ENCODE measurements at places on chromosomes 6 and 20.

- no peak for DNase-seq
These were observed 21.3 kb downstream of the RNF217 start for GRCh38 chr6:124983383-124984083.

GRCh38 chr20:47825011-47825762 is 39.9 kb upstream of the SULF2 start:
- DNase-seq = no peak

GRCh38 chr6:678520-678919 is 14.4 kb downstream of the EXOC2 start:
- DNase-seq = no peak

- DNase-seq = no peak
These were observed 19.7 kb upstream of the GSTA4 start for GRCh38 chr6:53014744-53015143.

GRCh38 chr6:56772737-56773184 is 130.1 kb upstream of the DST start:
- DNase-seq = peak; percentile 89

DNA sequence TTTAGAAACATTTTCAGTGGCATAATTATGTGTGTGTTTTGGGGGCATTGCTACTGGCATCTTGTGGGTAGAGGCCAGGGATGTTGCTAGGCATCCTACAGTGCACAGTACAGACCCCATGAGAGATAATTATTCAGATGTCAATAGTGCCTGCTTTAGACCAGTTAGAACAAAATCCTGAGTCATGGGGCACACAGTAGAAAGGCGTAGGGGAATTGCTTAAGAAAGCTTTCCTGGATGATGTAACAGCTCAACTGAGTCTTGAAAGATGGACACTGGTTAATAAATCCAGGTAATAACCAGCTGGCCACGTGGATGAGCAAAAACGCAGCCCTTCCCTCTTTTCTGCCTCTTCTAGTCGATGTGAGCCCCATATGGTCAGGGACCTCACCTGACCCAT is 51.1 kb downstream of the KCNB1 start:
- no peak for DNase-seq

- DNase-seq = no peak
These were observed 46.9 kb downstream of the PDYN start for GRCh38 chr20:1946762-1947534.

- DNase-seq = no peak
These were observed 142.9 kb upstream of the SALL4 start for GRCh38 chr20:51945177-51945576.

DNA sequence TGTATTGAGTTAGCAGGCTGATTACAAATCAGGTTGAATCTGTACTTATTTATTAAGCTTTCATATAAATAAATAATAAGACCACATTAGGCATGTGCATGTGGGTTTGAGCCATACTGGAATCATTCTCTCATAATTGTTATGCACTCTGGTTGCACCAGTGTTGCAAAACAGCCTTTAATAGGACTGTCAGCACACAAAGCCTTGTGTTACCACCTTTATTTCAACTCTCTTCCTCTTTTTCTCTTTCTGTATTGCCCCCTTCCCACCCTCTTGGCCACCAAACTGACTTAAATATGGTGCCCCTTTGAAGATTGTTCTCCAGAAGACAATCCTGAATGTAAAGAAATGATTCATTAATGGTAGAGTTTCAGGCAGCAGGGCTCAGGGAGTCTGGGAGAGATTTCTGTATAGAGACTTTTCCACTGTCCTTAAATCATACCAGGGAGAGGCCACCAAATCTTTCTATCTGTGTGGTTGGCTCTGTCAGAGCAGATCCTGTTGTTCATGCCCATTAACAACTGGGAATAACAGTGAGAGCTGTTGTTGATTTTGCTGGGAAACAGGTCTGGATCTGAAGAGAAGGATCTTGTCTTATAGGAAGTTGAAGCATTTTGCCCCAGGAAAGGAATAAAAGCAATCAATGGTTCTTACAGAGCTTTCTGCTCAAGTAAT is 131.6 kb upstream of the SOX4 start:
- no peak for DNase-seq

DNA sequence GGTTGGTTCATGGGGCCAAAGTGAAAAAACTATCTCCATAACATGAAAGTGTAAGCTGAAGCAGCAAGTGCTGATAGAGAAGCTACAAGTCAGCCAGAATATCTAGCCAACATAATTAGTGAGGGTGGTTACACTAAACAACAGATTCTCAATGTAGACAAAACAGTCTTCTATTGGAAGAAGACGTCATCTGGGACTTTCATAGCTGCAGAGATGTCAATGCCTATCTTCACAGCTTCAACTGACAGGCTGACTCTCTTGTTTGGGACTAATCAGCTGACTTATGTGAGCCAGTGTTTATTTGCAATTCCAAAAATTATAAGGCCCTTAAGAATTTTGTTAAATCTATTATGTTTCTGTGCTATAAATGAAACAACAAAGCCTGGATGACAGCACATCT is 63.2 kb downstream of the GMDS start:
- DNase-seq = no peak

DNA sequence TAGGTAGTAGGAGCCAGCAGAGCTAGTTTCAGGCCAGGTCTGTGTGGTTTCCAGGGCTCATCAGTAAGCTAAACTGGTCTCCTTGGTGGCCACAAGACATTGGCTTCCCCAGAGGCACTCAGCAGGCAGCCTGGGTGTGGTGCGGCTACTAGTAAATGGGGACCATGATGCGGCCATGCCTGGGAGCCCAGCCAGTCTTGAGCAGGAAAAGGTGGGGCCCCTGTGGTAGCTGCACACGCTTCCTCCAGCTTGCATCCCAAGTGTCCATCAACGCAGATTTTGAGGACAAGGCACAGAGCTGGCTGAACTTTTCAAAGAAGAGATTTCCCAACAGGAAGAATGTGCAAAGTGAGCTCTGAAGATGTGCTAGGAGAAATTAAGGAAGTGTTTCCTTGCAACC is 107.4 kb upstream of the NAA20 start:
- DNase-seq = no peak

GRCh38 chr20:57040924-57041323 is 225.5 kb downstream of the BMP7 start:
- DNase-seq = peak; percentile 55

- peak; percentile 87 for DNase-seq
These were observed at the start of gene KIF16B for GRCh38 chr20:16573001-16573965. Gene KIF16B, minus strand, starts transcription at chr20:16573448. Its CDS starts 173 bp downstream, at chr20:16573275.

DNA sequence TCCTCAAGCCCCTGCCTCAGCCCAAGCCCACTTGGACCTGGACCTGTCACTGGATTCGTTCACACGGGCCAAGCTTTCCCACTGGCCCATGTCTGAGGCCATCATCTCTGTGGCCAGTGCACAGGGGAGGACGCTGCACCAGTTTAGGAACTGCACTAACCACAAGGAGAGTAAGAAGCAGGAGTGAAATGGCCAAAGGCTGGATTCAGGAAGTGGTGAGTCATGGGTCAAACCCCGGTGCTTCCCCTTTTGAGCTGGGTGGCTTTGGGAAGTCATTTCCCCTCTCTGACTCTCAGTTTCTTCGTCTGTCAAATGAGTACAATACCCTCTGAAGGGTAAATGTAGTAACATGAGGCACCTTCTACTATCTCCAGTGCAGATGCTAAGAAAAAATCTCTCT is 87.9 kb downstream of the CD40 start:
- DNase-seq = peak; percentile 11

DNA sequence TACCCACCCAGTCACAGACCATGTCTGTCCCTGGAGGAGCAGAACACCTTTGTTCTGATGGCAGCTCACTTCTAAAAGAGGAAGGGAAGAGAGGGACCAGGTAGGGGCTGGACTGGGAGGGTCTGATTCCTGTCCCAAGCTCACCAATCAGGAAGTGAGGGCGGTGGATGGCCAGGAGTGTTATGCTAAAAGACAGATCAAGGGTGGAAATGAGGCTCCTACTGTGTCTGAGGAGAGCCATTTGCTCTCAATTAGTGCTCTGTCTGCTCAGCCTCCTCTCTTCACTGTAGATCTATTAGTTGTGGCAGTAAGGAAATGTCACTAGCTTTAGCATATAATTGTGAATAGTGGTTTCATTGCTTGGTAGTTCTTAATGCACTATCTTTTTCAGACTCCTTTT is 72.5 kb downstream of the ARMC2 start:
- DNase-seq = no peak

DNA sequence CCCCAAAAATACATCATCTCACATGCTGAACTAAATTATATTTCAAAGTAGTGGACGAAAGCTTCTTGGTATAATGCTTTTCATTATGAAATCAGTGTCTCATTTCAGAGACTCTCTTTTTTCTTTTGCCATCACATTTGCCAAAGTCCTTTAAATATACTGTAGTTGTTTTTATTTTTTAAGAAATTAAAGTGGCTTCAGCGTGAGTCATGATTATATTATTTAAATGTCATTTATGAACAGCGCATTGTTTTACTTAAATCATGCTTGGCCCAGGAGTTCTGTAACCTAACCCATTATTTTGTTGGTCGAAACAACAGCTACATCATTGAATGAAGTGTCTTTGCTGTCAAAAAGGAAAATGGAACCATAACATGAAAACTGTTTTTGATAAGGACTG is 100.9 kb downstream of the CD109 start:
- no peak for DNase-seq

- no peak for DNase-seq
These were observed 158.0 kb downstream of the PHF3 start for GRCh38 chr6:63793465-63794137.

DNA sequence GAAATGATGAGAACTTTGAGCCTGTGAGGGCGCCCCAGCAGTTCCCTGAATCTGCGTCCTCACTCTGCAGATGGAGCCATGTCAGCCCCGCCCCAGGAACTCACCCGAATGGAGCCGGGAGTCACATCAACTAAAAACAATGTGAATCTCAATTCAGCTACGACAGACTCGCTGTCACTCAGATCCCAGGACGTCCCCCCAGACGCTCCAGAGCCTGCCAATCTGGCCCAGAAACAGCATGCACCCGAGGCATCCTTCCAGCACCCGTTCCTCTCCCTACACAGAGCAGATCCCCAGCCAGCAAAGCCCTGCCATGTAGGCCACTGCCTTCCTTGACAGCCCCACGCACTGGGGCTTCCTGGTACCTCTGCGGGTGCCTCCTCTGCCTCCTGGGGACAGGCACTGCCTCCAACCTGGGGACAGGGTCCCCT is 248.0 kb downstream of the TTLL2 start:
- no peak for DNase-seq

DNA sequence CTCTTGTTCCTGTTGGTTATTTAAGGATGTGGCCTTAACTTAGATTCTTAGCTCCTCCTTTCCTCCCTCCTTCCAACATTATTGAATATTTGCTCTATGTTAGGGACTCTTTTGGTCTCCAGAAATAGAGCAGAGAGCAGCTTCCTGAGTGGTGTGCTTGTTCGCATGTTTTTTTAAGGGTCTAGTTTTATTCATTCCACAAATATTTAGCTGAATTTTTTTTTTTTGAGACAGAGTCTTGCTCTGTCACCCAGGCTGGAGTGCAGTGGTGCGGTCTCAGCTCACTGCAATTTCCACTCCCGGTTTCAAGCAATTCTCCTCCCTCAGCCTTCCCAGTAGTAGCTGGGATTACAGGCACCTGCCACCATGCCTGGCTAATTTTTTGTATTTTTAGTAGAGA is 169.2 kb downstream of the ZFAND3 start:
- DNase-seq = peak; percentile 71

DNA sequence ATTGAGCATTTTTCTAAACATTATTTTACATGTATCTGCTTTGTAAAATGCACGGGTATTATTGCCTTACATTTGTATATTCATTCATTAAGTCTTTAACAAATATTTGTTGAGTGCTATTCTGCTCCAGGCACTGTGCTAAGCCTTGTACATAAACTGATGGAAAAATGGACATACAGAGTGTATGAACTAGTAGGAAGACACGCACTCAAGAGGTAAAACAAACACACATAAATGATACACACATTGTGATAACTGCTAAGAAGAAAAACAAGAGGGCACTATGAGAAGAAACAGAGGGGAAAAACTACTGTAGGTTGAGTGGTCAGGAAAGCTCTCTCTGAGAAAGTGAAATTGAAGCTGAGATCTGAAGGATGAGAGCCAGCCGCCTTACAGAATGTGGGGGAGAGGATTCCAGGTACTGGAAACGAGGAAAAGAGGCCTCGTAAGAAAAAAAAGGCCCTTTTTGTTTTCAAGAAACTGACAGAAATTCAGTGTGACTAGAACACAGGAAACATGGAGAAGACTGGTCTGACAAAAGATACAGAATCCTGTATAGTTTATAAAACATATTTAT is 117.5 kb downstream of the EYA4 start:
- no peak for DNase-seq

DNA sequence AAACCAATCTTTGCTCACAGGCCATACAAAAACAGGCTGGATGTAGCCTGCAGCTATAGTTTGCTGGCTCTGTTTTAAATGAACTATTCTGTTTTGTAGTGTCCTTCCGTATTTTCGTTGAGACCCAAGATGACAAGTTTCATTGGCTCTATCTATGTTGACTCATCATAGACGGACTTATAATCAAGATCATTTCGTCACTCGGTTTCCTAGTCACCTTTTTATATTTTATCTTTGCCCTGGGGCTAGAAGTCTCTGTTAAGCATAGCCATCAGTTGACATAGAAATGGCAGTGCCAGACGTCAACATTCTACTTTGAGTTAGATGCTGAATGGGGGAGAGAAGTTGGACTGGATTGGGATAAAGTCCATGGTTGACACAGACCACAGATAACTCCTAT is 4.8 kb downstream of the PLEKHG1 start:
- DNase-seq = no peak

DNA sequence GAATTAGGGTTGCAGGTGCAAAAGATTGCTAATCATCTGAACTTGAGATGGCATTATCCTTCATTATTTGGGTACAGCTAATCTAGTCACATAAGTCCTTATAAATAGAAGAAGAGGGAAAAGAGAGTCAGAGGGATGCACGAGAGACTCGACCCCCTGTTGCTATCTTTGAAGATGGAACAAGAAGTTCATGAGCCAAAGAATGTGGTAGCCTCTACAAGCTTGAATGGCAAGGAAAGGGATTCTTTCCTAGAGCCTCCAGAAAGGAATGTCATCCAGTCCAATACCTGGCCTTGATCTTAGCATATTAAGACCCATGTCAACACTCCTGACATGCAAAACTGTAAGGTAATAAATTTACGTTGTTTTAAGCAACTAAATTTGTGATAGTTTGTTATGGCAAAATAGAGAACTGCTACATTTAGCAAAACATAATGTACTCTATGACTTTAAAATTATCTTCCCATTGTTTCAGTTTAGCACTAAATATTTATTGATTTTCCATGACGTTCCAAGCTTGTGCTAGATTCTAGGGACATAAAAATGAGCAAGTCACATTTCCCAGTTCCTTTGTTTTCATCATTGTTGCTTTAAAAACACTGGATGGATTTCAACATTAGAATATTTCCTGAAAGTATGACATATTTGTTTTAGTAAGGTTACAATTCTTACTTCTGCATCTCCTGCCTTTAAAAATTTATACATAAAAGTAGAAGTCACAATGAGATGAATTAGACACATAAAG is 12.7 kb downstream of the MANEA start:
- no peak for DNase-seq

- DNase-seq = peak; percentile 10
These were observed 508.1 kb downstream of the KIF16B start for GRCh38 chr20:16064989-16065707.

- no peak for DNase-seq
These were observed 71.8 kb upstream of the PHIP start for GRCh38 chr6:79149884-79150283.

All from fibroblast of skin of right biceps (primary cell).